ENCODE measurements at places on chromosomes 4 and X. TPM values are rescaled to one million over a fixed set of nuclear protein-coding genes. Genes with fewer than 3 reads are reported as not detected.

CLNK gene
- polyA plus RNA-seq, result not detected

IL2 gene
- polyA plus RNA-seq, result not detected

- DNase-seq, result no peak
Measured at GRCh38 chrX:130211415-130212186, 39.8 kb downstream of the RAB33A start.

HSFX2 gene
- not detected for polyA plus RNA-seq
